ENCODE measurements at places on chromosomes 7 and 10.

GRCh38 chr10:26430641-26431163, 7.4 kb upstream of the APBB1IP start:
- DNase-seq, result no peak

DNA sequence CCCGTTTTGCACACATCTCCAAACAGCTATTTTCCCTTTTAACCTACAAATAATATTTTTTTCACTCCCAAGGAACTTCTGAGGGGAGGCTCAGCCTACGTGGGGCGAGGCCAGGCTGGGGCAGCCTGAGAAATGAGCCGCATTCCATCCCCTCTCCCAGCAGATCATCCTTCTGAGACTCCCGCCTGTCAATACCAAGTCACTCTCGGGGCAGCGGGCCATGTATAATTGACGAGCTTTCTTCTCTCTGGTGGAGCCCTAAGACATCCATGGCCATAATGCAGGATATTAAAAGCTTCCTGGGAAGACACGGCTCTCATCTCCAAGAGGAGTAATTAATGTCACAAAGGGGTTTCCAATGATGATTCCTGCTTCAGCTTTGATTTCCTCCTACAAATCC, 37.8 kb upstream of the CHST15 start:
- no peak for DNase-seq

GRCh38 chr7:33918438-33919143, 13.3 kb downstream of the BMPER start:
- no peak for DNase-seq

DNA sequence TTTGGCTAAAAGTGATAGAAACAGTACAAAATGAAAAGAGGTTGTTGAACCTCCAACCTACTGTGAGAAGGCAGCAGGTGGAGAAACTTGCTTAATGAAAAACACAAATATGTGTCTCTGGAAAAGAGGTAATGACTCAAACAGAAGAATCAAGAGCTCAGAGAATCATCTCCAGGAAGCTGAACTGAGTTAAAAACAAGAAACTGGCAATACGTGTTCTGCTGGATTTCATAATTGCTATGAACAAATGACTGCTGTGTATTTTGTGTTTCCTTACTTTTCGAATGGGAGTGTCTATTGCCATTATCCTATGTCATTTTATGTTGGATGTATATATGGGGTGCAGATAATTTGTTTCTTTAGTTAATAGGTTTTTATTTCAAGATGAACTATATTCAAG, 401.1 kb downstream of the DGKB start:
- DNase-seq, result no peak

- no peak for DNase-seq
Observed at GRCh38 chr7:55690-56248, 136.6 kb upstream of the FAM20C start.

- DNase-seq, result no peak
Observed at GRCh38 chr10:78531088-78531487, 497.4 kb downstream of the RPS24 start.

DNA sequence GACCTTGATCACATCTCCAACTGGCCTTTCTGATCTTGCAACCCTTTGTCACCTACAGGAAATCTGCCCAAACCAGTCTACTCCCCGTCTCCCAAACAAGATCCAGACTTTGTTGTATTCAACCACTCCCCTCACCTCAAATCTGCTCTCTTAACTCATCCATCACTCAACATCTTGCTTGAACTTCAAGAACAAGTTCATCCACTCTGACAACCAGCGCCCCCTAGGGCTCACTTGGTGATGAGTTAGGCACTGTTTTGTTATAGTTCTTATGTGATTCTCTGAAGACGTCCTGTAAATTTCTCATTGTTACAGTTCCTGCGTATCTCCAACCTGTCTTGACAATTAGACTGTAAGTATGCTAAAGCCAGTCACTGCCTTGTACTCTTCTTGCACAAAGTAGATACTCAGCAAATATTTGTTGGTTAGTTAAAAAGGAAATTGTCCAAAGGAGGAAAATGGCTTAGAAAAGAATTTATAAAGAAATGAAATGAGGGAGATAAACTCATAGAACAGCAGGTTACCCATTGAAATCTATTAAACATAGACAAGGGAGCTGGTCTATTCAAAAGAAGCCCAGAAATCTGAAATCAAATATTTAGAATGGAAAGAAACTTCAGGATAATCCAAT, 5.3 kb downstream of the FRMD4A start:
- DNase-seq, result no peak

DNA sequence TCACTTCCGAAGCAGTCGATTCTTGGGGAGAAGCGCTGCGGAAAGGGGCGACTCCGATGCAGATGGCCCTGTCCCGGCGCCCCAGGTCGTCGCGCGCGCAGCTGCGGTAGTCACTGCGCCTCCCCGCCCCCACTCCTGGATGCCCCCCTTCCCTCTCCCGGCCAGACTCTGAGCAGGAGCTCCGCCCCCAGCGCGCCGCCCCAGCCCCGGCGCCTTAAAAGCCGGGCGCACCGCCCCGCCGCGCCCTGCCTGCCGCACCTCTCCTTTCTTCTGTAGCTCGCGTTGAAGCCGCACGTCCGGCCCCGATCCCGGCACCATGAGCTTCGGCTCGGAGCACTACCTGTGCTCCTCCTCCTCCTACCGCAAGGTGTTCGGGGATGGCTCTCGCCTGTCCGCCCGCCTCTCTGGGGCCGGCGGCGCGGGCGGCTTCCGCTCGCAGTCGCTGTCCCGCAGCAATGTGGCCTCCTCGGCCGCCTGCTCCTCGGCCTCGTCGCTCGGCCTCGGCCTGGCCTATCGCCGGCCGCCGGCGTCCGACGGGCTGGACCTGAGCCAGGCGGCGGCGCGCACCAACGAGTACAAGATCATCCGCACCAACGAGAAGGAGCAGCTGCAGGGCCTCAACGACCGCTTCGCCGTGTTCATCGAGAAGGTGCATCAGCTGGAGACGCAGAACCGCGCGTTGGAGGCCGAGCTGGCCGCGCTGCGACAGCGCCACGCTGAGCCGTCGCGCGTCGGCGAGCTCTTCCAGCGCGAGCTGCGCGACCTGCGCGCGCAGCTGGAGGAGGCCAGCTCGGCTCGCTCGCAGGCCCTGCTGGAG, at the start of gene INA:
TSS of gene INA (plus strand) at position 243 of the 817 bp plus-strand sequence. CDS start at position 317, 74 bp downstream.
- DNase-seq, result no peak

GRCh38 chr10:73758704-73759511, 14.7 kb downstream of the SEC24C start:
- DNase-seq, result no peak

DNA sequence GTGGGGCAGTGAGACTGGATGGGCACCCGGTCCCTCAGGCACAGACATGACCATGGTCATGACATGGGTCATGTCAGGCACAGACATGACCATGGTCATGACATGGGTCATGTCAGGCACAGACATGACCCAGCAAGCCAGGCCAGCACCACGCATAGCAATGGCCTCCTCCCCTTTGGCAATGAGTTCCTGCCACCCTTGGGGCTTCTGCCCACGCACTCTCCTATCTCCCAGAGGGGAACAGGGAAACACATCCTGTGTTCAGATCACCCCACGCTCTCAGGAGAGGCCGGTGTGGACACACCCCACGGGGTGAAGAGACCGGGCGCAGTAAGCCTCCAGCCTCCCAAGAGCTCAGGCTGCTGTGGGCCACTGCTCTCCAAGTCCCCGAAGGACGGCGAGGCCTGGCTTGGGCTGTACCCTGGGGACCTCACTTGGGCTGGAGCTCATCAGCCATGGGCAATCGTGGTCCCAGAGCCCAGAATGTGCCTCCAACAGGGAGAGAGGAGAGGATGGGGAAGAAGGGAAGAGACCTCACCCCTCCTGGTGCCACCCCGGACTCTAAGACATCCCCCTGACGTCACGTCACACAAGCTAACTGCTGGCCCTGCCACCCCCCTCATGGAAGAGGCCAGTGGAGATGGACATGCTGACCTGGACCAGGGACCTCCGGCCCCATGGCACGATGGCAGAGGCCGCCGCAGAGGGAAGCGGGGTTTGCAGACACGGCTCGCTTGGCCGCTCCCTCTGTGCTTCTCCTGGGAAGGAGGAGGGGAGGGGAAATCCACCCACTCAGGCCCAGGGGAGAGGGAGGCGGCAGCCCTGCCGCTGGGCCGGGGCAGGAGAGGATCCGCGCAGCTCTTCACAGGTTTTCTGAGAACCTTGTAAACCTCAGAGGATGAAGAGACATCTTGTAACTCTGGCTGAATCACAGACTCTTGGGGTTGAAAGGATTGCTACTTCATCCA, 269.6 kb downstream of the ELFN1 start:
- DNase-seq, result no peak

DNA sequence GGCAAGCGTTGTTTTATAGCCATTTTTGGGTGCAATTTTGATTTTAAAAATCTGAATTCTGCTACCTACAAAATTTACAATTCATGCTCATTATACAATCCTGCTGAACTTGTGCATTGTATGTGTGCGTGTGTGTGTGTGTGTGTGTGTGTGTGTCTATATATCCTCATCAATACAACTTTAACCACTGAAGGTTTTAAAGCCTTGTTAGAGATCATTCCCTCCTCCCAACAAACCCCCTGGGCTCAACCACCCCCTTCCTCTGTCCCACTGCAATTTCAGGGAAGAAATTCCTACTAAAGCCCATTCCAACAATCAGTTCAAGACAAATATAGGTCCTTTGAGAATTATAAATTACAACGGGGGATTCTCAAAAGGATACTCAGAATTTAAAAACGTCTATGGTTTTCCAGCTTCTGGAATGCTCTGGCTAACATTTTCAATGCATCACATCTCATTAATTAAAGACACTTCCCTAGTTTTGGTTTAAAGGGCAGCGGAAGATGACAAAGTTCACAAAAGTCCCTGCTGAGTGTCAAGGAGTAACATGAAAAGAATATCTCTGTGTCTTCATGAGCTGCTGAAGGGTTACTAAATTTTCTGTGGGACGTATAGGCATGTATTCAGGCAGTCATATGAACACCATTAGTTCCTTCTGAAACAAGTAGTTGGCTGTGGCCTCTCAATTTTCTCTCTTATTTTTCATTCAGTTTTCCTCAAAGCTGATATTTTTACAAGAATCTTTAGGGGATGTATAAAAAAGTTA, 889 bp upstream of the SEMA3A start:
- no peak for DNase-seq

- DNase-seq, result no peak
Observed at GRCh38 chr10:88616250-88616977, 29.9 kb downstream of the LIPJ start.

- no peak for DNase-seq
Observed at GRCh38 chr7:73622909-73623797, 1.2 kb downstream of the MLXIPL start.

- DNase-seq, result no peak
Observed at GRCh38 chr10:69096045-69096444, 8.1 kb downstream of the SRGN start.

DNA sequence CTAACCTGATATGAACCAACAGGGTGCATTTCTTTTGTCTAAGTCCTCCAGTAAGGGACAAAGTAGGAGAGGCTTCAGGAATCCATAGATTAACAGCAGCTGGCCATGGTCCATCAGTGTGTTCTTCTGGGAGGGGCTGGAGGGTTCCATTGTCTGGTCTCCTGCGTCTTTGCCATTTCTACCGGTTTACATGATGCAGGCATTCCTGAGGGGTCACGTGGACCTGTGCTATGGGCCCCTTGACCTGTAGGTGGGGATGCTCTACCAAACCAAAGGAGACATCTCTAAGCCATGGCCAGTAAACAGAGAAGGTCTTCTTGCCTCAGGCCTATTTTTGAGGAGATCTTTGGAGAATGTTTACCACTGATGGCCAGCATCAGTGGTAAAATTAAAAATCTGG, 28.7 kb upstream of the HABP2 start:
- DNase-seq, result no peak

- DNase-seq, result no peak
Observed at GRCh38 chr7:42692621-42693020, 219.2 kb downstream of the C7orf25 start.

DNA sequence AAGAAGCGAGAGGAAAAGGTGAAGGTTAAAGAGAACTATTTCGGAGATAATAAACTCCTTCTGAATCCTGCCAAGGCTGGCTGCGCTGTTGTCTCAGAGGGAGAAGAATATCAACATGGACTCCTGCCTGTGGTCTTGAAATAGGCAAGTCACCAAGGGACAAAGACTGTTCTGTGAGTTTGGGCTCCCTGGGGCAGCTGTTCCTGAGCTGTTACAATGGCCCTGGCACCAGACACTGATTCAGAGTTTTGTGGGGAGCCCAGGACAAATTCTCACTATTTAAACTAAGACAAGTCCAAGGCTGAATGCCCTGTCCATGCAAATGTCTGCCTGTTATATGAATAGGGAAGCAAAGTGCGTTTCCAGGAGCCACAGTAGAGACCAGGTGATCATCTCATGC, 81.4 kb downstream of the PRPF18 start:
- no peak for DNase-seq

DNA sequence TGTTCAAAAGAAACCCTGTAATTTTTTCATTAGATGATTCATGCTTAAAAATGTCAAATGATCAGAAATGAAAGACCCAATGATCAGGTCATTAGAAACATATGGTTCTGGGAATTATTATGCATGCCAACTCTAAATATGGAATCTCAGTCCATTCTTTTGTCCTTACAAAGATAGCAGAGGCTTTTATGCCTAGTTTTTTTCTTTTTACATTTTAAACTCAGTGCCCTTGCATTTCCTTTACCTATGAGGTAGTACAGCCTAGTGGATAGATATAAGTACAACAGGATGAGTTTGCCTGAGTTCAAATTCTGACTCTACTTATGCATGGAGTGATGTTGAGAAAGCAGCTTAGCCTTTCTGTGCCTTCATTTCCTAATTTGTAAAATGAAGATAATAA, 392.9 kb downstream of the SUGCT start:
- DNase-seq, result no peak

GRCh38 chr10:59227136-59227673, 50.8 kb downstream of the PHYHIPL start:
- DNase-seq, result no peak

DNA sequence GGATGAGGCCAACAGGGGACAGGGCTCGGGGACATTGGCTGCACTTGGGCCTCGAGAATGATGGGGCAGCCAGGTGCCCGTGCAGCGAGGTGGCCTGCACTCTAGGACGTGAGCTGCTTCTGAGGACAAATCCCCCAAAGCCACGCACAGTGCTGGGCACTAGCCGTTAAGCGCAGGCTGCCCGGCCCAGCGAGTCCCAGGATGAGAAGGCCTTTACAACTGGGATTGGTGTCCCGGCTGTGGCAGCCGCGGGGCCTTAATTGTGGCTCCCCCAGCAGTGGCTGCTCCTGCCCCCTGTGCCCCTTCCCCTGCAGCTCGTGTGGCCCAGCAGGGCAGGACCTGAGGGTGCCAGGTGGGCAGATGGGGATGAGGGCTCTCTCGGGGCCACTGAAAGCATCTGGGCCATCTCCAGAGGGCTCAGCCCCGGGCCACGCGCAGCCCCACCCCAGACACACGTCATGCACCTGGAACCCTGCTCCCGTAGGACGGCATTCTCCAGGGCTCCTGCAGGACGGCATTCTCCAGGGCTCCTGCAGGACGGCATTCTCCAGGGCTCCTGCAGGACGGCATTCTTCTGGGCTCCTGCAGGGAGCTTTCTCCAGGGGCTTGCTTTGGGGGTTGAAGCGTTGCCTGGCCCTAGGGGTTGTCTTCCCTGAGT, 6.6 kb downstream of the PWWP2B start:
- DNase-seq, result no peak

Data from KG1 (cell line).